ENCODE measurements at places on chromosomes 7 and 10. TPM values are rescaled to one million over a fixed set of nuclear protein-coding genes. Genes with fewer than 3 reads are reported as not detected.
A peak's percentile ranks its signal among the peaks of the same experiment; 100 is the strongest.

GRCh38 chr10:44569193-44570091 lies 184.5 kb upstream of the CXCL12 start:
- H3K4me1 ChIP-seq: no peaks in the 10 kb centered on the region
- no peak overlapping the region for H3K27ac ChIP-seq
- no peaks in the 10 kb centered on the region for H3K27me3 ChIP-seq
- no peaks in the 10 kb centered on the region for H3K36me3 ChIP-seq
- no peak for DNase-seq

- peak overlapping the region; percentile 59 for H3K27ac ChIP-seq
- no peaks in the 10 kb centered on the region for H3K27me3 ChIP-seq
- DNase-seq: peak; percentile 40
- H3K4me3 ChIP-seq: no peak overlapping the region
Measured at GRCh38 chr10:77501152-77501845, 136.3 kb downstream of the KCNMA1 start.

The CYP3A7 gene
- total RNA-seq: not detected

GRCh38 chr10:122112625-122113160 lies 123.7 kb downstream of the TACC2 start:
- peak overlapping the region; percentile 98 for H3K27ac ChIP-seq
- no peaks in the 10 kb centered on the region for H3K27me3 ChIP-seq
- peaks cover 7% of the 10 kb centered on the region for H3K4me1 ChIP-seq
- H3K36me3 ChIP-seq: no peaks in the 10 kb centered on the region

The UNCX gene
- total RNA-seq: not detected

DNA sequence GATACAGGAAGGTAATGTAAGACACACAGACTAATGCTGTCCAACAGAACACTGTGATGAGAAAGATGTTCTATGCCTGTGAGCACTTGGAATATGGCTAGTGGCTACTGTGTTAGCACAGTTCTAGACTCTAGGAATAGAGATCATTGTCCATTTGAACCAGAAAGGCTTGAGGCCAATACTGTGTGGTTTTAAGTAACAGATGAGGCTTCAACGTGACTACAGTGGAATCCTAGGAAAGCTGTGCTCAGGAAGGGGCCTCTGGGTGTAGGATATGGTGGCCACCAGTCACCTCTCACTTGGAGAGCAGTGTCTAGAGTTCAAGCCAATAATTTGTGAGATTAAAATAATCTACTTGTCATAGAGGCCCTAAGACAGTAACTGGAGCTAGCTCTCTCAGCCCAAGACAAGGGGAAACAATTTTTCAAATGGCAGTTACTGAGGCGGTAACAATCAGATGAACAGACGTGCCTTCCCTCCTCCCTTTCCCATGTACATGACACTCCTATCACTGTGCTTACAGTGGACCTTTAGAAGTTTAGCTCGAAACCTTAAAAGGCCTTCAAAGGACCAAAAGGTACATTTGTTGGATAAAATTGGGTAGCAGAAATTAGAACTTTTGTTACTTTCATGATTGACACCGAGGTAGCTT lies 10.2 kb downstream of the ZDHHC16 start:
- no peaks in the 10 kb centered on the region for H3K27me3 ChIP-seq
- H3K4me3 ChIP-seq: no peak overlapping the region
- no peak for DNase-seq
- H3K4me1 ChIP-seq: no peaks in the 10 kb centered on the region
- no peak overlapping the region for H3K27ac ChIP-seq

GRCh38 chr7:157476201-157476600 lies 139.4 kb downstream of the DNAJB6 start:
- H3K4me3 ChIP-seq: no peak overlapping the region
- H3K4me1 ChIP-seq: no peaks in the 10 kb centered on the region
- H3K36me3 ChIP-seq: no peaks in the 10 kb centered on the region
- no peak for DNase-seq
- no peak overlapping the region for H3K27ac ChIP-seq

The SNCG gene
- 32.8 TPM for total RNA-seq

GRCh38 chr7:128353189-128353588 lies 8.3 kb downstream of the PRRT4 start:
- H3K27ac ChIP-seq: no peak overlapping the region
- H3K4me3 ChIP-seq: no peak overlapping the region
- no peaks in the 10 kb centered on the region for H3K36me3 ChIP-seq
- DNase-seq: no peak
